ENCODE measurements at places on chromosomes 1 and 21. TPM values are rescaled to one million over a fixed set of nuclear protein-coding genes. Genes with fewer than 3 reads are reported as not detected.

Gene ACTN2
- not detected for total RNA-seq

Gene LEFTY2
- total RNA-seq, result not detected

Gene SLC25A33
- 9.1 TPM for total RNA-seq

Gene VAMP4
- 7.1 TPM for total RNA-seq

Gene ZNF691
- total RNA-seq, result 4.4 TPM

Gene FCRL2
- total RNA-seq, result not detected

Measured in nasal cavity respiratory epithelium epithelial cell of viscerocranial mucosa (primary cell).